ENCODE measurements at places on chromosomes 4 and X. TPM values are rescaled to one million over a fixed set of nuclear protein-coding genes. Genes with fewer than 3 reads are reported as not detected.

NOA1 gene
- 16.3 TPM for polyA plus RNA-seq

SLC6A14 gene
- not detected for polyA plus RNA-seq

COMMD8 gene
- 23.4 TPM for polyA plus RNA-seq

DHRSX gene
- 28.4 TPM for polyA plus RNA-seq

CYSLTR1 gene
- 2.4 TPM for polyA plus RNA-seq

WAS gene
- 7.1 TPM for polyA plus RNA-seq
